ENCODE measurements at places on chromosomes 7 and 10.

- no peaks in the 10 kb centered on the region for H3K4me1 ChIP-seq
- no peak overlapping the region for H3K27ac ChIP-seq
- no peak for DNase-seq
- H3K27me3 ChIP-seq, result no peaks in the 10 kb centered on the region
- no peaks in the 10 kb centered on the region for H3K36me3 ChIP-seq
These were observed 76.9 kb downstream of the GALNT17 start for GRCh38 chr7:71208881-71209280.

DNA sequence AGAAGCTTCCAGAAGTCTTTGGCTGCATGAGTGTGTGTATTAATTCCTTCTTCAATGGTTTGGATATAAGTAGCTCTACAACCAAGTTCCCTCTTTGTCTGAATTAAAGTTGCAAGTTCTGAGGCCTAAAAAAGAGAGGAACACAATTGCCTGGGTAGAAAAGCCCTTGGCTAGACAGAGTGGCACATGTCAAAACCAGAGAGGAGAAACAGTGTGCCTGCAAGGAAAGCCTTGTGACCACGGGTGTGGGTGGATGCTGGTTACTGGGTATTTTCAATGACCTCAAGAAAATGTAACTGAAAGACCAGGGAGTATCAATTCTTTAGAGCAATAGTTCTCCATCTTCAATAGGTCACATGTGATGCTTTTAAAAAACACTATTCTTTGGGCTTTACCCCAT is 148.3 kb downstream of the SVIL start:
- H3K4me1 ChIP-seq, result peaks cover 11% of the 10 kb centered on the region
- H3K27me3 ChIP-seq, result no peaks in the 10 kb centered on the region
- no peak overlapping the region for H3K4me3 ChIP-seq
- no peak for DNase-seq
- peaks cover 28% of the 10 kb centered on the region for H3K36me3 ChIP-seq

- no peak for DNase-seq
- H3K27ac ChIP-seq, result no peak overlapping the region
- H3K4me1 ChIP-seq, result peaks cover 57% of the 10 kb centered on the region
These were observed 13.8 kb downstream of the SGPL1 start for GRCh38 chr10:70829543-70829942.

GRCh38 chr10:107056182-107056581 is 108.3 kb downstream of the SORCS1 start:
- DNase-seq, result no peak
- H3K27ac ChIP-seq, result no peak overlapping the region
- H3K36me3 ChIP-seq, result no peaks in the 10 kb centered on the region
- no peaks in the 10 kb centered on the region for H3K4me1 ChIP-seq
- no peaks in the 10 kb centered on the region for H3K27me3 ChIP-seq

Data from adrenal gland (tissue), 19 donors.